EH (cell line): ENCODE measurements at places on chromosomes 6 and 20.

DNA sequence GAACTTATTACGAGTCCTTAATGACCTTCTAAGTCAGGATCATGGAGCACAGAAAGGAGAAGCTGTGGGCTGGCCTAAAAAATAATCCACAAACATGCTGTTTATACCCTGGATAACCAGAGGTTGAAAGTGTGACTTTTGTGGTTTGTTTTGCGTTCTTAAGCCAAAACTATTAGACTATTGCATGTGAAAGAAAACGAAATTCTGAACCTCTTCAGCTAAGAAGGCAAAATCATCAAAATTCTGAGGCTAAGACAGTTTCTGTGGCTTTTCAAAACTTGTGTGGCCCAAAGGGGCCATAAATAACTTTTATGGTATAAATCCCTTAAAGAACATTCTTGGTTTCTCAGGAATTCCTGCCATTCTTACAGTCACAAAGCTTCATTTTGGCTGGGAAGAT is 251.0 kb downstream of the UST start:
- peak; percentile 97 for DNase-seq

- DNase-seq, result peak; percentile 98
Observed at GRCh38 chr20:34907616-34908469, 31.4 kb downstream of the ACSS2 start.

GRCh38 chr6:98833057-98833306 is 1.4 kb upstream of the POU3F2 start:
- DNase-seq, result peak; percentile 30

- DNase-seq, result peak; percentile 75
Observed at GRCh38 chr6:42331019-42331418, 113.4 kb upstream of the MRPS10 start.
